ENCODE measurements at places on chromosomes 13 and 19.

DNA sequence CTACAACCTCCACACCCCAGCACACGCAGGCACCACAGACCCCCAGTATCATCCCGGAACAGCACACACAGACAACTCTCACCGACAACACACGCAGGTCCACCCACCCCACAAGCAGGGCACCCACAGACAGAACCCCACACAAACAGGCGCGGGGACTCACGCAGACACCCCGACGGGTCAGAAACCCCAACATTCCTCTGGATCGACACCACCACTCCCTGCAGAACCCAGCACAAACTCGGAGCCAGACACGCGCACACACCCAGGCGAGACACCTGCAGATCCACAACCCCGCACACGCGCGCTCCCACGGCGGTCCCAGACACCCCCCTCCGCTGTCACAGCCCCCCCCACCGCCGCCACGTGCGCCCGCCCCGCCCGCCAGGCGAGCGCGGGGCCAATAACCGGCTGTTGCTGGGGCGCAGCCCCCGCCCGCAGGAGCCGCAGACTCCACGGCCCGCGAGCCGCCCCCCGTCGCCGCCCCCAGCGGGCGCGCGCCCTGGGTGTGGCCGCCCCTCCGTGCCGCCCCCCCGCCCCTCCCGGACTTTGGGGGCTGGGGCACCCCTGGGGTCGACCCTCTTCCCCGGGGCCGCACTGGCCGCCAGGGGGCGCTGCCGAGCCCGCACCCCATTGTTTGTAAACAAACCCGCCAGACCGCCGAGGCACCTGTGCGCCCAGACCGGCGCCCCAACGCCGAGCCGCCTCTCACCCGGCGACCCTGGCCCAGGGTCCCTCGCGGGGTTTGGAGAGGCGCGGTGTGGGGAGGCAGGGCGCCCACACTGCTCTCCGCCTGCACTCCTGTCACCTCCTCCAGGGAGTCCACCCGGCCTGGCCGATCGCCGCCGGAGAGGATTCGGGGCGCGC is 712 bp downstream of the BBC3 start:
- DNase-seq, result peak; percentile 83

GRCh38 chr13:94703271-94703670 is 9.1 kb downstream of the SOX21 start:
- no peak for DNase-seq

GRCh38 chr19:50975766-50976165 is 6.4 kb upstream of the KLK6 start:
- DNase-seq, result no peak

DNA sequence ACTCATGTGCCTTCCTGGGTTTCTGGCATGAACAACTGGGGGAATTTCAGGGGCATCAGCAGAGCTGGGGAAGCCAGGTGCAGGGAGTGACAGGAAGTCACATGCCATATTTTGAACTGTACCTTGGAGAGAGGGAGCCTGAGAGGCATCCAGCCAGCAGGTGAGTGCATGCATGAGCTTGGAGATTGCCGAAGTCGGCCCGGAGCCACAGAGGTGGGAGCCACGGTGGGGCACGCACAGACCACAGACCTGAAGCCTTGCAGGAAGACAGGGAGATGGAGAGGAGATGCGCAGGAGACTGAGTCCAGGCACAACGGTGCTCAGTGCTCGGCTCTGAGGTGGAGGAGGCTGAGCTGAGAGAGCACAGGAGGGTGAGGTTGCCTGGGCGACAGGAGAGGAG is 55.1 kb downstream of the CDADC1 start:
- no peak for DNase-seq

- DNase-seq, result peak; percentile 29
Measured at GRCh38 chr13:77386880-77387606, 60.1 kb upstream of the MYCBP2 start.

- DNase-seq, result no peak
Measured at GRCh38 chr19:1220976-1221903, 15.7 kb downstream of the STK11 start.

DNA sequence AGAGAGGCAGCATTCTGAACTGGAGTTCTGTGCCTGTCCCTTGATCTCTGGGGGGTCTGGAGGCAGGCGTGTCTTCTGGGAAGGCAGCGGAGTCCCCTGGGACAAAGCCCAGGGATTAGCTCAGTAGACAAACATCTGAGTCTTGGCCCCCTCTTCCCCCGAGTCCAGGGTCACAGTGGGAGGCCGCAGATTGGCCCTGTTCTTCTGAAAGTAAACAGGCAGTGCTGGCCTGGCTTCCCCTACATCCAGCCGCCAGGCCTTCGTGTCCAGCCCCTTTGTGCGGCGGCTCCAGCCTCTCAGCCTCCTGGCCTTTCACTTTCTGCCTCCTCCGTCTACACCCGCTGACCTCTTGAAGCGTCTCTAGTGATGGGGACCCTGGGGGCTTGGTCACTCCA is 989 bp downstream of the NFILZ start:
- DNase-seq, result no peak

- DNase-seq, result no peak
Measured at GRCh38 chr19:38287604-38288003, 16.4 kb upstream of the C19orf33 start.

- DNase-seq, result no peak
Measured at GRCh38 chr13:23851106-23851505, 38.1 kb downstream of the MIPEP start.

DNA sequence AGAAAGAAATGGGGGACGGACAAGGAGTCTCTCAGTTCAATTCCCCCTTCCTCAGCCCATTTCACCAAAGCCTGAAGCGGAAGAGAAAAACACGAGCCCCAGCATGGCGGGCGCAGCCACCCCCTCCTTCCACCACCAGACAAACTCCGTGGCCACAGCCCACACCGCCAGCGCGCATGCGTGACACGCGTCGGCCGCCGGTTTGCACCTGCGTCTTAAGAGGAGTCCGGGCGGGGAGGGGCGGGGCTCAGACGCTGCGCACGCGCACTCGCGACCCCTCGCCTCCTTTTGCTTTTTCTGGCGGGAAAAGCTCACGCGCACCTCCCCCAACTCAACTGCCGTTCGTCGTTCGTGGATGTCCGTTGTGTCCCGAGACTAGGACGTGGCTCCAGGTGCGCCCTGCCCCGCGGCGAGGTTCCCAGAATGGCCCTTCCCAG is at the start of gene KASH5:
KASH5 (plus strand) TSS at position 314 of the 437 bp plus-strand sequence. CDS start 2,635 bp downstream, outside the sequence.
- DNase-seq, result peak; percentile 66

GRCh38 chr13:72839831-72840426 is 58.0 kb downstream of the PIBF1 start:
- DNase-seq, result peak; percentile 46

GRCh38 chr19:11142528-11143171 is 12.9 kb downstream of the SPC24 start:
- DNase-seq, result no peak

- no peak for DNase-seq
Measured at GRCh38 chr19:5394551-5395505, 54.2 kb upstream of the PTPRS start.

- no peak for DNase-seq
Measured at GRCh38 chr19:54179921-54180461, 7.0 kb upstream of the TMC4 start.

DNA sequence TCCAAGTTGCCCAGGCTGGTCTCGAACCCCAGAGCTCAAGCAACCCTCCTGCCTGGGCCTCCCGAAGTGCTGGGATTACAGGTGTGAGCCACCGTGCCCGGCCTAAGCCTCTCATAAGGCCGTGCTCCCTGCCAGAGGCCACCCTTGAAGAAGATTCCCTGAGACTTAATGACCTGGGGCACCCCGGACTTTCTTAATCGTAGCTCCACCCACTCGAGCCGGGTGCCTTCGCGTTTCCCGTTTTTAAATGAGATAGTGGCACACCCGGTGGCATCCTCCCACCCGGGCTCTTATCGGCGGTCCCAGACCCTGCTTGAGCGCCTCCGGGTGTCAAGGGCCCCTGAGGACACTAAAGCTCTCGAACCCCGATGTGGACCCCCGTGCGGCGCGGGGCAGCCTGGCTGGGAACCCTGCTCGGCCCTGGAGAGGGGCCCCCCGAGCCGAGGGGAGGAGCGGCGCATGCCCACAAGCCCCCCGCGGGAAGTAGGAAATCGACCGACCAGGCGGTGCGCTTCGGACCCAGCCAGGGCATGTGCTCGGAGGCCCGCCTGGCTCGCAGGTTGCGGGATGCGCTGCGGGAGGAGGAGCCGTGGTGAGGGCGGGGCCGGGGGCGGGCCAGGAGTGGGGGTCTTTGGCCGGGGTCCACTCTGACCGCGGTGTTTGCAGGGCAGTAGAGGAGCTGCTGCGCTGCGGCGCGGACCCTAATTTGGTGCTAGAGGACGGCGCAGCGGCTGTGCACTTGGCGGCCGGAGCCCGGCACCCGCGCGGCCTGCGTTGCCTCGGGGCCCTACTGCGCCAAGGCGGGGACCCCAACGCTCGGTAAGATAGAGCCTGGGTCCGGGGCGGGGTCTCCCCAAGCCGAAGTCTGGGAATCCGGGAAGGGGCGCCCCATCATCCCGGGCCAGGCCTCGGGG is at the start of gene ANKLE1:
ANKLE1 (plus strand) TSS at position 511 of the 914 bp plus-strand sequence; CDS start at position 531, 20 bp downstream.
- DNase-seq, result peak; percentile 41

DNA sequence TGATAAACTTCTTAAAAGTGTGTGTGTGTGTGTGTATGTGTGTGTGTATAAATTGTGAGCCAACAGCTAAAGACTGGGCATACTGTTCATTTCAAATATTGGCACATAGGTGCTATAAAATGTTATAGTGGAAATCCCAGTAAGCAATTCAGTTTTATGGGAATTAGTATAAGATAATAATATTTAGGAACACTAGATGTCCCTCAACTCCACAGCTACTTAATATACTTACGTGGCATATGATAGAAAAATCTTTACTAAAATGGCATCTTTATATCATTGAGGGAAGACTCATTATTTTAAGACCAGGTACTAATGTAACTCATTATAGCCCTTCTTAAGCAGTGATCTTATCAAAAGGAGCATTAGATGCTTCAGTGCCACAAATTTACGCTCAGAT is 266.2 kb downstream of the MAB21L1 start:
- no peak for DNase-seq

- DNase-seq, result no peak
Measured at GRCh38 chr13:41765813-41766212, 195.1 kb downstream of the VWA8 start.

DNA sequence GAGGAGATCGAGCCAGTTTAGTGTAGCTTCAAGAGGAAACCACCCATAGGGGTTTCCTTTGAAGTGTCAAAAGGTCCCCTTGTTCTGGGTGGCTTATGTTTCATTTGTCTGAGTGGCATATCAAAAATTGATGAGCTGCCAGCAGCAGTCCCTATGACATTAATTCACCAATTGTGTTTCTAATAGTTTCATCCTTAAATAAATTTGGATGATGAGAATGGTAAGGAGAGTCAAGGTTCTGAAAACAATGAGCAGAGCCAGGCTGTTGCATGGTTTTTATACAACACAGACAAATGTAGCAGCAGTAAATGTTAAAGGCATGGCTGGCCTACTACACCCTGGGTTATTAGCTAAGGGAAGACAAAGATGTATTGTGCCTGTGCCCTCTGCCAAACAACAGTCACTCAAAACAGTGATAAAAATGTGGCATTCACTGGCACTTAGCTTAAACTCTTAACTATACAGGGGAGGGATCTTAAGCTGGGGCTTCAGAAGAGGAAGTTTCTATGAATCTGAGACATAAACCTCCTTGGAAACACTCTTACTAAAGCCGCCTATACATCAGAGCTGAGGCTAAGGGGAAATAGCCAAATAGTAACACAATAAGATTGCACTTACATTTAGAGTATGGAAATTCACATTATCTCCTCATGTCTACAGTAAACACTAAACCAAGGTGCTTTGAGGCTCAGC is 200.5 kb downstream of the POU4F1 start:
- no peak for DNase-seq

DNA sequence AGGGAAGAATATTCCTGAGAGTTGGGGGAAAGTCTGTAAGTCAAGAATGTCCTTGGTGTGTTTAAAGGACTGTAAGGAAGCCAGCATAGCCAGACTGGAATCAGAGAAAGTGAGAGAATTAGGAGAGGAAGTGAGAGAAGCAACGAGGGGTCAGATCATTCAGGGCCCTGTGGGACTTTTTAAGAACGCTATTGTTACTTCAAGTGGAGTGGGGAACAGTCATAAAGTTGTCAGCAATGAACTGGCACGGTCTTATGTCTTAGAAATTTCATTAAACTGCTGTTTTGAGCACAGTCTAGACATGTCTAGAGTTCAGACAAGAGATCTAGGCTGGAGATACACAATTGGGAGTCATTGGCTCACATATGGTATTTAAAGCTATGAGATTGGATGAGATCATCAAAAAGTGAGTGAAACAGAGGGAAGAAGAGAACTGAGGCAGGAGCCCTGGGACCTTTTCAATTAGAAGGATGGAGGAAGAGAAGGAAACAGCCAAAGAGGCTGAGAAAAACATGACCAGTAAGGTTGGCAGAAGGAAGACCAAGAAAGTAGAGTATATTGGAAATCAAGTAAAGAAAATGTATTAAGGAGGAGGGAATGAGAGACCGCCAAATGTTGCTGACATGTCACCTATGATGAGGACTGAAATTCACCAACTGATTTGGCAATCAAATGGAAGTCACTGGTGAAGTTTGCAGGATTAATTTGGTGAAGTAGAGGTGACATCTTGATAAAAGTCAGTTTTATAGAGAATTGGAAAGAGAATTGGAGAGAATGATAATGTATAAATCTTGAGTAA is 263.5 kb downstream of the GPC5 start:
- DNase-seq, result no peak

- DNase-seq, result no peak
Measured at GRCh38 chr13:95236774-95237173, 64.5 kb downstream of the ABCC4 start.

- DNase-seq, result peak; percentile 18
Measured at GRCh38 chr13:111216166-111216960, 101.3 kb downstream of the ARHGEF7 start.

DNA sequence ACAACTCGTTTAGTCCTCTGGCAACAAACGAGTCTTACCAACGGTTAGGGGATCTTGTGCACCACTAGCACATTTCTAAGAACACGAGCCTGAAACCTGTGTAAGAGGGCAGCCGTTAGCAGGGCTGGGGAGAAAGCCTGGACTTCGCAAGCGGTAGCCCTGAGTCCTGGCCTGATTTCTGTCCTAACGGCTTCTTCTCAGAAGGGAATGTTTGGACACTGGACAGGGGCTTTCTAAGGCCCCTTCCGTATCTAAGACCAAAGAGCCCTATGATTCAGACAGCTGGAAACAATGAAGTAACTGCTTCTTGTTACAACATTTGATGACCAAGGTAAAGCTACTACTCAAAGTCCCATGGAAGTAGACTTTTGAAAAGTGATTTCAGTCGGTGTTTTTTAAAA is 2.2 kb downstream of the ANKRD10 start:
- peak; percentile 16 for DNase-seq

DNA sequence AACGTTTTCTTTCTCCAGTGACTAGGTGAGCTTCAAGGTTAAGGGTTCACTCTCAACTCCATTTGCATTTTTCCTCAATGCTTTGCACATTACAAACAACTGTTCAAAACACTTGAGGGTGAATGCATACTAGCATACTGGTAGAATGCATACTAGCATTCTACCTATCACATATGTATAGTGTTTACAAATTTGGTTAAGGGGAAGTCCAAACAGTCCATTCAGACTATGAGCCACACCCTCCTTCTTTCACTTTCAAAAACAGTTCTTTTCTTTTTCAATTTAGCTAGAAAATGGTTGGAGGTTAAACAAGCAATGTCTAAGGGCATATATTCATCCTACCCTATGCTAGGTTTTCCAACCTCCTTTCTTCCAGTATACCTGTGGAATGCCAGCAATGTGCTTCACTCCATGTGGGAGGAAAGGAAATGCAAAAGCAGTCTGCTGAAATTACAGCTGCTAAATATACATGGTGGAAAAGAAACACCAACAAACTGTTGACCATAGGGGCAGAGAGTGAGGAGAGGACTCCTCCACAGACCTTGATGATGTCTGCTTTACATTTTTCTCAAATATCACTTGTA is 102.6 kb downstream of the DOCK9 start:
- peak; percentile 10 for DNase-seq

GRCh38 chr13:40023595-40024203 is 368.2 kb downstream of the COG6 start:
- DNase-seq, result no peak
